ENCODE measurements at places on chromosomes 2 and 18.

GRCh38 chr2:12325806-12326205 is 390.9 kb upstream of the TRIB2 start:
- no peak for DNase-seq

- no peak for DNase-seq
Observed at GRCh38 chr2:238950551-238950950, 102.7 kb downstream of the TWIST2 start.

DNA sequence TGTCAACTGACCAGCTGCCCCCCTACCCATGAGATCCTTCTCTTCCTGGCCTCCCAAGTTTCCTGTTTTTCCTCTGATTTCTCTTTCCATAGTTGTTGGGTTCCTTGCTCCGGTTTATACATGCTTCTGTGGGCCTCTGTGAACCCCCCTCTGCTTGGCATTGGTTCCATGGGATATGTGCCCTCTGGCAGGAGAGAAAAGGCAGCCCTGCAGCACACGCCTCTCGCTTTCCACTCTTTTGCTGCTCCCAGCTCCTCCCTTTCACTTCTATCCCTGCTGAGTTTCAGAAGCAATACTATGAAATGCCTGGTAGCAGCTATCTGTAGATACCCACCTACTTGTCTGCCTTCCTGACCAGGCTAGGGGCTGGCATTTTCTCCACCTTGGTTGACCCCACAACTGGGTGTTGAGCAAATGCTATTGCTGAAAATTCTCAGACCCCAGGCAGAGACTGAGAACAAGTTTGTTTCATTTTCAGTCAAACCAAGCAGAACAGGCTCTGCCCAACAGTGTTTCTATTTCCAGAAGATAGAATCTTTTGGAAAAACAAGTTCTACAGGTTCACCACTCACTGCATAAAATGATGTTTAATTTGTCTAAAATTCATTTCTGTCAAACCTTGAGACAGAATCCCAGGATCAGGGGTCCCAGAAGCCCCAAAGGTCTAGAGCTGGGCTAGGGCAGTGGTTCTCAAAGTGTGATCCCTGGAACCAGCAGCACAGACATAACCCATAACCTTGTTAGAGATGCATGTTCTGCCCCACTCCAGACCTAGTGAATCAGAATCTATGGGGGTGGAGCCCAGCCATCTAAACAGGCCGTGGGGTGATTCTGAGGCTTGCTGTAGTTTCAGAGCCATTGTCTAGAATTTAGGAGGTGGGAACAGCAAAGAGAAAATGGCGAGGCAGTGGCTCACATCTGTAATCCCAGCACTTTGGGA is 13.4 kb downstream of the CAPG start:
- DNase-seq, result no peak

GRCh38 chr18:67652288-67652687 is 135.8 kb upstream of the DSEL start:
- DNase-seq, result no peak
